ENCODE measurements at places on chromosomes 3 and 15. TPM values are rescaled to one million over a fixed set of nuclear protein-coding genes. Genes with fewer than 3 reads are reported as not detected.

Gene GP5
- total RNA-seq, result not detected

Gene ADAM10
- total RNA-seq, result 74.0 TPM

Gene LDHAL6B
- not detected for total RNA-seq

- no peak for DNase-seq
Measured at GRCh38 chr3:24299806-24300626, 194.6 kb downstream of the THRB start.

DNA sequence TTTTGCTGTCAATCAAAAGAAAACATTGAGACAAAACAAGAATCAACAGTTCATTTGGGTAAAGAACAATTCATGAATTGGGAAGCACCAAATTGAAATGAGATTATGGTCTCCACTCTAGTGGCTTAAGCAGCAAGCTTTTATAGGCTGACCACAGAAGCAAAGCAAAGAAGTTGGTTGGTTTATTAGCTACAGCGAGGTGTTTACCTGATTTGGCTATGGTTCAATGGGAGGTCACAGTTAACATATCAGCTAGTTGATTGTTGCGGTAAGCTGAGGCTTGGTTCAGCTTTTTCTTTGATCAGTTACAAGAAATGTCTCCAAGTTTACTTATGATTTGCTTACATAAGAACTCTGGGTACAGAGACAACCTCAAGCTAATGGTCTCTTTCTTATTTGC is 640.5 kb upstream of the GOLIM4 start:
- DNase-seq, result no peak

GRCh38 chr3:185582871-185583270 is 3.2 kb upstream of the SENP2 start:
- DNase-seq, result no peak

All from left ventricle myocardium inferior (tissue), 1 donor.